ENCODE measurements at places on chromosomes 4 and X.

GRCh38 chr4:64121803-64122202 lies 287.4 kb downstream of the TECRL start:
- DNase-seq = no peak

DNA sequence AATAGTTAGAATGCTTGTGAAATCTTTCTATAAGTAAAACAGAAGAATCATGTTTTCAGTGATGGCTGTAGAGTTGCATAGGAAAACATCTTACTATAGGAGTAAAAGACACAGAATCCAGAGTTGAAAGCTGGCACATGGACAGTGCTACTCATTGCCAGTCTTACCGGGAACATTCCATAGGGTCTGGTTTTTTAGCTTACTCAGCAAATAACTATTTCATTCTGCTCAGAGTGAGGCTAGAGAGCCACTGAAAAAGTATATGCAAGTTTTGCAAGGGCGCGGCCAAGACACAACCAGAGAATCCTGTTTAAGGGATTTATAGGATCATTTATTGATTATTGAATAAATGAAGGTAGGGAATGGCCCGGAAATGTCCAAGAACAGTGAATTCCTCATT lies 60.3 kb downstream of the MTHFD2L start:
- DNase-seq = no peak

GRCh38 chr4:174475528-174475927 lies 46.8 kb downstream of the HPGD start:
- DNase-seq = no peak

- DNase-seq = no peak
Observed at GRCh38 chr4:66946761-66947160, 598.5 kb downstream of the CENPC start.

GRCh38 chr4:112511093-112511802 lies 4.7 kb downstream of the NEUROG2 start:
- peak; percentile 19 for DNase-seq

GRCh38 chr4:89754531-89754930 lies 82.4 kb downstream of the SNCA start:
- no peak for DNase-seq

DNA sequence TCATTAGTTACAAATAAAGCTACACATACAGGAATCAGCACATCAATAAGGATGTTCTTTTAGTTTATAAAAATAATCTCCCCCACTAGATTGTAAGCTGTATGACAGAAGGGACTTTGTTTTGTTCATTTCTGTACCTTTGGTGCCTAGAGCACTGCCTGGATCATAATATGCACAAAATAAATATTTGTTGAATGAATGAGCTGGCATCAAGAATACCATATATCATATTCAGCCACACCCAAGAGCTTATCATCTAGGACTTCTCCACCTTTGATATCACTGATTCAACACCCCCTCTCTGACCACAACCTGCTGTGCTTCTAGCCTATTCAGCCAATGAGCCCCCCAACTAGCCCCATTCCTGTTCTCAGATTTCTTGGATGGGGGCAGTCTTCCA lies 10.6 kb downstream of the SYTL4 start:
- no peak for DNase-seq

- no peak for DNase-seq
Observed at GRCh38 chr4:184190711-184191110, 27.0 kb downstream of the ENPP6 start.

DNA sequence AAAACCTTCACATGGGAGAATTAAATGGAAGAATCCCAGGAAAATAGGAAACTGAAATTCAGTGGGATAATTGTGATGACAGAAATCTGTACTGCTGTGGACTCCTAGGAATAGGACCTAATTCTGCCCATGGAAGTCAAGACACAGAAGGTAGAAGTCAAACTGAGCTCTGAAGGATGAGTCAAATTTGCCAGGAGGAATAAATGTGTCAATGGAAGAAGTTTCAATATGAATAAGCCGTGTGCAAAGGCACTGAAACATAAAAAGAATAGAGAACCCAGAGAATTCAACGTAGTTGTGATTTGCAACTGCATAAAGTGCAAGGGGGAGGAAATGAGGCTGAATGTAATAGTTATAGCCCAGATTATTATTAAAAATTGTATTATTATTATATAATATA lies 11.6 kb downstream of the ENAM start:
- DNase-seq = no peak

DNA sequence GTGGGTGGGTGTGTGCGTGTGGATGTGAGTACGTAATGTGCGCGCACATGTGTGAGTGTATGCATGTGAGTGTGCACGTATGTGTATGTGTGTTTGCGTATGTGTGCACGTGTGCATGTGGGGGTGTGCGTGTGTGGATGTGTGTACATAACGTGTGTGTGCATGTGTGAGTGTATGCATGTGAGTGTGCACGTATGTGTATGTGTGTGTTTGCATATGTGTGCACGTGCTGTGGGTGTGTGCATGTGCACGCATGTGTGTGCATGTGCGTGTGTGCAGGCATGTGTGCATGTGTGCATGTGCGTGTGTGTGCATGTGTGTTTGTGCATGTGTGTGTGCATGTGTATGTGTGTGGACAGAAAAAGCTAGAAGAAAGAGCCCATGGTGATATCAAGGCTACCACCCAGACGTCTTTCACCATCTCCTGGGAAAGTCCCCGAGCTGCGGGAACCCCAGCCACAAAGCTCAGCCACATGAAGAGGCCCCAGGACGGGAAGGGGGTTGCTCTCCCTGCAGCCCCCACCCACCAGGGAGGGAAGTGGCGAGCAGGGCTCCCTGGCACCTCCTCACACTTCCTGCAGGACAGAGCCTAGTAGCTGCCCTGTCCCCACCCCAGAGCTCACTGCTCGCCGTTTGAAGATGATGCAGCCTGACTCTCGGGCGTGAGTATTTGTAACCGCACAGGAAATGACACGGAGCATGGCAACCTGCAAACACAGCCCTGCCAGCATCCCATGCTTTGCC lies 108.3 kb downstream of the DCTD start:
- DNase-seq = peak; percentile 71

DNA sequence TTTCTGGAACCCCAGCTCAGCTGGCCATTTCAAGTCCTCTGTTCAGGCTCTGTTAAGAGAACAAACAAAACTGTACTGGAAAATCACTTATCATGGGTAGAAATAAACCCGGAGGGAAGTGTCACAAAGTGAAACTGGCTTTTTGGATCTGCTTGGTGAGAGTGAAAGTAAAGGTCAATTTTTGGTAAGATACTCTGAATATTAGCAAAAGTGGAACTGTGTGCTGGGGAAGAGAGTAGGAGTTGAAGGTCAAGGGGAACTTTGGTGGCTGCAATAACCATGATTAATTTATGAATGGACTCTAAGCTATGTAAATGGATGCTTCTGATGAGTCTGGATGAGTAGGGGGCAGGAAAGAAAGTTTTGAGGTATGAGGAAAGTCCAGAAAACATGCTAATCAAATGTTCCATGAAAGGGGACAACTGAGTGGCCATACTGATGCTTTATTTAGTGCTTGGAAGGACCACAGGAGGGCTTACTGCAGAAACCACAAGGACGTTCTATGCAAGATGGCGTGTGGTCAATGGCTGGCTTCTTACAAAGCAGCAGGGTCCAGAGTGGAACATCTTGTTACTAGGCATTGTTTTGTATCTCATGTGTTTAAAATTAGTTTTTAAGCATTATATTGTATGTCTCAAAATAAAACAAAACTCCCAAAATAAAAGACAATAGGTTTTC lies 36.8 kb upstream of the TNIP3 start:
- DNase-seq = no peak

GRCh38 chrX:122187069-122187713 lies 996.9 kb upstream of the GRIA3 start:
- no peak for DNase-seq

DNA sequence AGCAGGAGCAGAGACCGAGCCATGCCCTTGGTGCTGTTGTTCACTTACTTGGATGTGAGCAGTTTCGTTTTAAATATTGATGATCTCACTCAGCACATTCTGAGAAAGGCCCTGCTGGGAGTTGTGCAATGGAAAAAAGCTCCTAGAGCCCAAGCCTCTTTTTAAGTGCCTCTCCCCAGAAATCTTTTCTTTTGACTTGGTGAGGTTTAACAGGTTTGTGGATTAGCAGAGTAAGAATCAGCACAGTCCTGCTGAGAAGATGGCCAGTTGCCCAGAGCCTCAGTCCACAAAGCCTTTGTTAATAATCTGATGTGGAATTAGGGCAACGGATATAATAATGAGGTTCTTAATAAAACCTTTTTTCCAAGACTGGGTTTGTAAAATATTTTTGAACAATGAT lies 157.5 kb upstream of the ATP6AP2 start:
- DNase-seq = no peak

GRCh38 chr4:6469144-6469543 lies 3.3 kb downstream of the PPP2R2C start:
- DNase-seq = no peak

DNA sequence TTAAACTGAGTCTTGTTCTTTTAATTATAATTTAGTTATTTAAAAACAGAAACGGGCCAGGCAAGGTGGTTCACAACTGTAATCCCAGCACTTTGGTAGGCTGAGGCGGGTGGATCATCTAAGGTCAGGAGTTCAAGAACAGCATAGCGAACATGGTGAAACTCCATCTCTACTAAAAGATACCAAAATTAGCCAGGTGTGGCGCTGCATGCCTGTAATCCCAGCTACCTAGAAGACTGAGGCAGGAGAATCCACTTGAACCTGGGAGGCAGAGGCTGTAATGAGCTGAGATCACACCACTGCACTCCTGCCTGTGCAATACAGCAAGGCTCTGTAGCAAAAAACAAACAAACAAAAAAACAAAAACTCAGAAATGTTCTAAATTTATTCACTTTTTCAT lies 852.9 kb downstream of the TECRL start:
- no peak for DNase-seq

DNA sequence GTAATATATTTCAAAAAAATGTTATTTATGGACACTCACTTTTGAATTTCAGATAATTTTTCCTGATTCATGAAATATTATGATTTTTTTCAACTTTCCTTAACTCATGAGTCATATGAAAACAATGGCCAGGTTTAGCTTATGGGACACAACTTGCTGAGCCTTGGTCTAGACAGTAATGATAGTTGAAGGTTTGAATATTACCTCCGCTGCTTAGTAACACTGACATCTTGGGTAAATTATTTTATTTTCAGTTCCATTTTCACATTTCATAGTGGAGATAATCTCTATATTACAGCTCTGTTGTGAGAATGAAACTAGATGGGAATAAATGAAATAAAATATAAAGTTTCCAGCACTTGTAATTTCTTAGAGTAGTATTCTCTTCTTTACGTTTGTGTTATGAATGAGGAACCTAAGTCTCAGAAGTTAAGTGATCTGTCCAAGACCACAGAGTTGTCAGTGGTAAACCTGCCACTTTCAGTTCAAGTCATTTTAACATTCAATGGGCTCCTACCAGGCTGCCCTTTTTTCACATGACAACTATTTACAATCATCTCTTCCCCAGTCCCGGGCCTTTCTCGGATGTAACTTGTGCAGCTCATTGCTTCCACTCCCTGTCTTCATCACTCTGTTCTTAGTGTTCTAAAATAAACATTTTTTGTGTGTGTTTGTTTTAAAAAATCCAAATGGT lies 46.8 kb upstream of the GC start:
- DNase-seq = no peak
